ENCODE measurements at places on chromosomes 2 and 18. TPM values are rescaled to one million over a fixed set of nuclear protein-coding genes. Genes with fewer than 3 reads are reported as not detected.

Gene PID1
- total RNA-seq, result 1.0 TPM

Gene KCNE4
- 0.71 TPM for total RNA-seq

Gene ANAPC1
- total RNA-seq, result 34.1 TPM

DNA sequence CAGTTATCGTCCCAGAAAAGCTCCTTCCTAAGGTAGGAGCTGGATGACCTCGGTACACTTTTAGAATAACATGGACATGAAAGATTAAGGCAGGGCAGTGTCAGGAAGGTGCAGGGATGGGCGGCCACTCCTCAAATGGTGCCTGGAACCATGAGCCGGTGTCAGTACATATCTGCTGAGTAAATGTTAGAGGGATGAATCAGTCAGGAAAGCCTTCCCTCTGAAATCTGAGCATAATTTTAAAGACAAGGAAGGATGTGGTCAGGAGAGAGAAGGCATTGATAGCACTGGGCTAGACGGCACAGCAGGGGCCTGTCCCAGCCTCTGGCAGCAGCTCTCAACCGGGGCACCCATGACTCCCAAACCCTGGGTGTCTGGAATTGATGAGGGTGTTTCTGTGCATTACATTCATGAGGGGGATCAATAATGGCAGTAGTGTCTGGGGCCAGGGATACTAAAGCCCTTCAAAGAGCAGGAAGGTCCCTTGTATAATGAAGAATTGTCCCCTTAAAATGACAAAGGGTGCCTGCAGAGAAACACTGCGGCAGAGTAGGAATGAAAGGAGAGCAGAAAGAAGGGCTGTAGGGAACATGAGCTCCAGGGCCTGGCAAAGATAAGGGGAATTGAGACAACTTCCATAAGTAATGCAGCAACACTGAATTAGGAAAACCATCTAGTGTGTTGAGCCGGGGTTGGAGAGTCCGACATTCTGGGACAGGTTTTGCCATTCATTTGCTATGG lies 162.3 kb upstream of the REV1 start:
- no peaks in the 10 kb centered on the region for H3K27me3 ChIP-seq
- no peak overlapping the region for H3K27ac ChIP-seq
- DNase-seq, result no peak

DNA sequence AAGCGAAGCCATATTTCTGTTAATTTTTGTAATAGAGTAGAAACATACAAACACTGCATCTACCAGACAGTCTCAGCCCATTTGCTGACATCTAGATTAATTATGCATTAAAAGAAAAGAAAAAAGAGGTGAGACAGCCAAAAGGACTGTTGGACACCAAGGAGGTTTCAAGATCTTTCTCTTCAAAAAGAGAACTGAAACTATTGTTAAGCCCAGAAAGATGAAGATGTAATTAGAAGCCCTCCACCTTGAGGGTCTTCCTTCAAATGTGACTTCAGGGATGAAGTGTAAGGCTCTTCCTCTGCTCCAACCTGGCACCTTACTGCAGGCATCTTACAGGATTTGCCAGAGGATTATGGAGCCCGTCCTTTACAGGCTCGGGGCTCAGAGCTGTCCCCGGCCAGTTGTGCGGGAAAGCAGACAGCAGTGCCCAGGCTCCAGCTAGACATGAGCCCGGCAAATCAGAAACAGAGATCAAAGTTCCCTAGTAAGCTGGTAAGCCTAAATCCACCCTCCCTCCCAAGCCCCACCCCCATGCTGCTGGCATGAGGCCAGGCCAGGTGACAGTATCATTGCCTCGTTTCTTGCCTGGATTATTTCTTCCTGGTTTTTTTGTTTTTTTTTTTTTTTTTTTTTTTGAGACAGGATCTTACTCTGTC lies 38.9 kb downstream of the ADI1 start:
- H3K27ac ChIP-seq, result no peak overlapping the region
- DNase-seq, result no peak
- H3K4me1 ChIP-seq, result peaks cover 2% of the 10 kb centered on the region
- no peak overlapping the region for H3K4me3 ChIP-seq
- H3K36me3 ChIP-seq, result peaks cover 27% of the 10 kb centered on the region
- H3K27me3 ChIP-seq, result no peaks in the 10 kb centered on the region

- H3K27ac ChIP-seq, result no peak overlapping the region
- H3K27me3 ChIP-seq, result no peaks in the 10 kb centered on the region
- H3K4me1 ChIP-seq, result no peaks in the 10 kb centered on the region
- no peaks in the 10 kb centered on the region for H3K36me3 ChIP-seq
These were observed 77.9 kb upstream of the SATB2 start for GRCh38 chr2:199535445-199536177.

DNA sequence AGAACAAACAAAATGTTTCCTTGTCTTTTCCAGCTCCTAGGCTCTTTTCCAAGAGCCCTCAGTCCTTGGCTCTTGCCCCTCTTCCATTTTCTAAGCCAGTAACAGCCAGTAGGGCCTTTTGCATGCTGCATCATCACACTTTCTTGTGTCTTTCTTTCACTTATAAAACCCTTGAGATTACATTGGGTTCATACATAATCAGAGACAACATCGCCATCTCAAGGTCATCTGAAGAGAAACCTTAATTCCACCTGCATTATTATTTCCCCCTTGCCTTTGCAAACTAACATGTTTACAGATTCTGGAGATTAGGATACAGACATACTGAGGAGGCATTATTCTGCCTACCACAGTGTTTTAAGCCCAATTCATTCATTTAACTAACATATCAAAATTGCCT lies 697.3 kb downstream of the TRIB2 start:
- no peak for DNase-seq
- H3K36me3 ChIP-seq, result no peaks in the 10 kb centered on the region
- H3K27ac ChIP-seq, result no peak overlapping the region
- H3K27me3 ChIP-seq, result no peaks in the 10 kb centered on the region
- no peaks in the 10 kb centered on the region for H3K4me1 ChIP-seq
- no peak overlapping the region for H3K4me3 ChIP-seq

DNA sequence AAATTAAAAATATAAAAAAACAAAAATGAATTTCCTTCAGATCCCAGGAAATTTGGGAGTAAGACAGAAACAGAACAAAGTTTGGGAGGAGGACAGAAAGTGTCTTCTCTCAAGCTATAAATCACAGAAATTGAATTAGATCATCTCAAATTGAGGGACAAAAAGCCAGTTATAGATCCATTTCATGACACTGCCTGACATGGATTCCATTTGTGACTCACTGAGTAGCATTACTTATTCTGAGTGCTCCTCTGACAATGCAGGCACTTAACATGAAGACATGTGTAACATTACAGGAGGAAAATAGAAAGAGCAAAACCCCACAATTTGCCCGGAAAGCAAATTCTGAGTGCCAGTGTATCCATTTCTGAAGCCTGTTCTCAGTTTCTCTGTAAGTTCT lies 63.9 kb upstream of the CREB1 start:
- no peaks in the 10 kb centered on the region for H3K4me1 ChIP-seq
- H3K27ac ChIP-seq, result no peak overlapping the region
- H3K36me3 ChIP-seq, result no peaks in the 10 kb centered on the region
- no peak for DNase-seq
- H3K4me3 ChIP-seq, result no peak overlapping the region
- no peaks in the 10 kb centered on the region for H3K27me3 ChIP-seq

GRCh38 chr18:10261344-10262276 lies 192.8 kb upstream of the APCDD1 start:
- H3K27me3 ChIP-seq, result no peaks in the 10 kb centered on the region
- H3K4me3 ChIP-seq, result no peak overlapping the region
- no peaks in the 10 kb centered on the region for H3K36me3 ChIP-seq
- peaks cover 18% of the 10 kb centered on the region for H3K4me1 ChIP-seq

DNA sequence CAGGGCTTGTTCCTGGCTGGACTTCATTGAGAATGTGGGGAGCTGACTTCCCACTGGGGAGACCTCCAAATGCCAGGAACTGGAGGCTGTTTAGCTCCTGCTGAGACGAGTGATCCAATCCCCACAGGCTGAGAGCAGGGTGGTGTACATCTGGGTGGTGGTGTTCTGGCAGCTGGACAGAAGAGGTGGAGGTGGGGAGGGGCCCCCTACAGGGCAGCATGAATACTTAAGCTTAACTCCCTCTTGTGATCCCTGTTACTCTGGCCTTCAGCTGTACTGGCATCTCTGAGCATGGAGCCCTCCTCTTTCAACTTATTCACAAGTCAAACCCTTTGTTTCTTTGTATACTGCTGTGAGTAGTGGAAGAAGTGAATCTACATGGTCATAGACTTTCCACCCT lies 167.8 kb upstream of the LYPD1 start:
- H3K36me3 ChIP-seq, result no peaks in the 10 kb centered on the region
- no peaks in the 10 kb centered on the region for H3K27me3 ChIP-seq
- H3K27ac ChIP-seq, result no peak overlapping the region
- no peak overlapping the region for H3K4me3 ChIP-seq
- DNase-seq, result no peak
- no peaks in the 10 kb centered on the region for H3K4me1 ChIP-seq

DNA sequence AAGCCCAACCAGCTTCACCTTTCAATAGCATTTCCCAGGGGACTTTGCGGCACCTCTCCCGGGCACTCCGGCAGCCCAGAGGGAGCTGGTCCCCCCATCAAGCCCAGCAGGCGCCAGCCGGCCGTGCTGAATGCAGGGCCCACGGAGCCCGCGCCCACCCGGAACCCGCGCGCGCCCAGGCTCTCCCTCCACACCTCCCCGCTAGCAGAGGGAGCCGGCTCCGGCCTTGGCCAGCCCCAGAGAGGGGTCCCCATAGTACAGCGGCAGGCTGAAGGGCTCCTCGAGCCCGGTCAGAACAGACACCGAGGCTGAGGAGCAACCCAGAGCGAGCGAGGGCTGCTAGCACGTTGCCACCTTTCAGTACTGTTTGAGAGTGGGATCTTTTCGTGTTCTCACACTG lies 300.8 kb downstream of the DSEL start:
- no peak overlapping the region for H3K27ac ChIP-seq
- H3K36me3 ChIP-seq, result no peaks in the 10 kb centered on the region

DNA sequence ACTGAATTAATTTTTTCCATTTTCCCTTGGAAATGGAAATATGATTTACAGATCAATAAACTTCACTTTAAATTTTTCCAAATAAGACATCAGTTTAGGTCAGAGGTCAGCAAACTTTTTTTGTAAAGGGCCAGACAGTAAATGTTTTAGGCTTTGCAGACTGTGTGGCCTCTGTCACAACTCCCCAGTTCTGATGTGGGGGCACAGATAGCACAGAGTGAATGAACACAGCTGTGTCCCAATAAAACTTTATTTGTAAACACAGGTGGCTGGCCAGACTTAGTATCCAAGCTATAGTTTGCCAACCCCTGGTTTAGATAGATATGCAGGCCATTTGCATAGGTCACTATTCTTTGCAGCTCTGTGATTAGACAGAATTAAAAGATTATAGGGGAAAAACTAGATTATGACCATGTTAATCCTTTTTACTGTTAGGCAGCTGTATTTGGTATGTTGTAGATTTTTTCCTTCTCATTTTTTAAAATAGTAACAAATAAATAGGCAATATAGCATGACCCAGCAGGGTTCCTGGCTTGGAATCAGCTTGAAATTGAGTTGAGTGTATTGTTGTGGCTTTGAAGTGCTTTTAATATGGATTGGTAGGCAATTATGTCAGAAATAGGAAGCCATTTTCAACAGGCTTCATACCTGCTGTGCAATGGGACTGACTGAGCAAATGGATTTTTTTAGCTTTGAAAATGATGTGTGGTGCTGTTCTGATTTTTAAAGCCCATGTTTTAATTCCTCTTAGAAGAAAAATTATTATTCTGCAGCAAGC lies 59.7 kb downstream of the WDSUB1 start:
- no peaks in the 10 kb centered on the region for H3K27me3 ChIP-seq
- no peak overlapping the region for H3K4me3 ChIP-seq
- no peak overlapping the region for H3K27ac ChIP-seq
- no peak for DNase-seq

- H3K4me3 ChIP-seq, result no peak overlapping the region
- no peak for DNase-seq
- no peaks in the 10 kb centered on the region for H3K27me3 ChIP-seq
- H3K36me3 ChIP-seq, result peaks cover 15% of the 10 kb centered on the region
These were observed 78.4 kb upstream of the UBXN4 start for GRCh38 chr2:135663148-135663700.

DNA sequence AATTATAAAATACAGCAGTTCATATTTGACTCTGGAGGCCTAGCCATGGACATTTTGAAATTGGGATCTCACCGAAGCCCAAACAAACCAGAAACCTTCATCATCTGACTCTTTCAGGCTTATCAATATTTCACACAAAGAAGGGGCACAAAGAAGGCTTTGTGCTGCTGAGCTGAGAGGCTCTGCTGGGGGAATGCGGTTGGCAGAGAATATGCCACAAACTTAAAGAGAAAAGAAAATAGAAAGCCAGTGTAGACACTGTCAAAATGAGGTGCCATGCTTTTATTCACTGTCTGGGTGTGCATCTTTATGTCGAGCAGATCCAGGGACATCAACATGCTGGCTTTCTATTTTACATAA lies 162.6 kb downstream of the QPCT start:
- no peaks in the 10 kb centered on the region for H3K36me3 ChIP-seq
- no peak overlapping the region for H3K4me3 ChIP-seq
- no peaks in the 10 kb centered on the region for H3K27me3 ChIP-seq
- no peak overlapping the region for H3K27ac ChIP-seq
- H3K4me1 ChIP-seq, result no peaks in the 10 kb centered on the region
- no peak for DNase-seq

DNA sequence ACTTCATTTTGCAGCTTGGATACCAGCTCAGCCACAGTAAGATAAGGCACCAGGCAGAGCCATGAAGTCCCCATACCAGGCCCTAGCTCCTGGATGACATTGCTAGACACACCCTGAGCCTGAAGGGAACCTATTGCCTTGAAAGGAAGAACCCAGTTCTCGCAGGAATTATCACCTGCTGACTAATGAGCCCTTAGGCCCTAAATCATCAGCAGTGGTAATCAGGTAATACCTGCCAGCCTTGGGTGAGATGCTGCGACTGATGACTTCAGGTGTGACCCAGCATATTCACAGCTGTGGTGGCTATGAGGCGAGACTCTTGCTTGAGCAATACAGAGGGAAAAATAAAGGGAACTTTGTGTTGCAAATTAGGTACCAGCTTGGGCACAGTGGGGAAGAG lies 24.9 kb downstream of the CLK1 start:
- H3K27ac ChIP-seq, result no peak overlapping the region
- peaks cover 3% of the 10 kb centered on the region for H3K4me1 ChIP-seq
- H3K4me3 ChIP-seq, result no peak overlapping the region
- no peaks in the 10 kb centered on the region for H3K27me3 ChIP-seq

DNA sequence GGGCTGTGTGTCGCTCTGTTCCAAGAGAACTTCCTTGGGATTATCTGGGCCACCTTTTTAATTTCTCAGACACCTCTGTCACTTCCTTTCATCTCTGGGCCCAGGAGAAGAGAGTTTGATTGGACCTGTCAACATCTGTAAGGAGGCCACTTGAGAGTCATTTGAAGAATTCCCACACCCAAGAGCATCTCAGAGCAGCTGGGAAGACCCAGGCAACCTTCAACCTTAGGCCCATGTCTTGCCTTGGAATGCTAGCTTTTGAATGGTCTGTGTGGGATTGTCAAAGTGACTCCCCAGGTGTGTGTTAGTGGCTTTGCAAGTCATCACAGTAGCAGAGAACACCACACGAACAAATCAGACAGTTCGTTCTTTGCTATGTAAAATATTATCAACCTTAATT lies 280.3 kb downstream of the CYRIA start:
- H3K27ac ChIP-seq, result no peak overlapping the region
- no peak for DNase-seq
- H3K36me3 ChIP-seq, result no peaks in the 10 kb centered on the region
- no peaks in the 10 kb centered on the region for H3K4me1 ChIP-seq
- no peaks in the 10 kb centered on the region for H3K27me3 ChIP-seq

GRCh38 chr2:122831649-122832048 lies 1076.2 kb downstream of the TSN start:
- no peaks in the 10 kb centered on the region for H3K4me1 ChIP-seq
- H3K27ac ChIP-seq, result no peak overlapping the region
- no peak for DNase-seq
- H3K27me3 ChIP-seq, result no peaks in the 10 kb centered on the region
- no peak overlapping the region for H3K4me3 ChIP-seq
- no peaks in the 10 kb centered on the region for H3K36me3 ChIP-seq
